ENCODE measurements at places on chromosomes 13 and 19.

- no peak for DNase-seq
Measured at GRCh38 chr13:109707044-109707741, 79.2 kb downstream of the IRS2 start.

GRCh38 chr19:31656507-31656906 lies 307.3 kb upstream of the TSHZ3 start:
- no peak for DNase-seq

DNA sequence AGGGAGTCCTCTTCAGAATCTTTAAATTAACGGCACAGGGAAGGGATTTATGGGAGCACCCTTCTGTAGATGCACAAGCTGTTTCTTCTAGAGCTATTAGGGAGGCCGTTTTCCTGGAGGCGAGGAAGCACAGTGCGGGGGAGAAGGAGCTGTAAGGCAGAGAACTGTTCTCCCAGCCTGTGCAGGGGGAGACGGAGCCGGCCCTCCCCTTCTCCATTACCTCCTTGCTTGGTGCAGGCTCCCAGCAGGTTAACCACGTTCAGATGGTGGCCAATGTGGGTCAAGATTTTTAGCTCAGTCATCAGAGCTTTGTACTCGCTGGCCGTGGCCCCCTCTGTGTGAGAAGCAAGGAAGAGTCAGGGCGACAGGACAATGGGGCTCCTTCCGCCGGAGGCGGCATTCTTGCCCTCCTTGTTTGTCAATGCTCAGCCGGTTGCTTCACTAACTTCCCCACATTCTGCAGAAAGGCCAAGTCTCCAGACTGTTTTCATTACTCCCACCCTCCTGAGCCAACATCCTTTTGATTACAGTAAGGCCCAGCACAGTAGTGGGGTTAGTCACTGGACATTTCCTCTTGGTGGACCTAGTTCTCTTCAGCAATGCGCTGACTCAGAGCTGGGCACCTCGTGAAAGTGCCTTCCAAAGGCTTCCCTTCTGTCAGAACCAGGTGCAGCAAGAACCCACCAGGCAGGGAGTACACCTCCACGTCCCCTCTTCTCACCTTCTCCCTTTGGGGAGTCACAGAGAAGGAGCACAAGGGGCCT lies 165.4 kb downstream of the FLT1 start:
- peak; percentile 95 for DNase-seq

DNA sequence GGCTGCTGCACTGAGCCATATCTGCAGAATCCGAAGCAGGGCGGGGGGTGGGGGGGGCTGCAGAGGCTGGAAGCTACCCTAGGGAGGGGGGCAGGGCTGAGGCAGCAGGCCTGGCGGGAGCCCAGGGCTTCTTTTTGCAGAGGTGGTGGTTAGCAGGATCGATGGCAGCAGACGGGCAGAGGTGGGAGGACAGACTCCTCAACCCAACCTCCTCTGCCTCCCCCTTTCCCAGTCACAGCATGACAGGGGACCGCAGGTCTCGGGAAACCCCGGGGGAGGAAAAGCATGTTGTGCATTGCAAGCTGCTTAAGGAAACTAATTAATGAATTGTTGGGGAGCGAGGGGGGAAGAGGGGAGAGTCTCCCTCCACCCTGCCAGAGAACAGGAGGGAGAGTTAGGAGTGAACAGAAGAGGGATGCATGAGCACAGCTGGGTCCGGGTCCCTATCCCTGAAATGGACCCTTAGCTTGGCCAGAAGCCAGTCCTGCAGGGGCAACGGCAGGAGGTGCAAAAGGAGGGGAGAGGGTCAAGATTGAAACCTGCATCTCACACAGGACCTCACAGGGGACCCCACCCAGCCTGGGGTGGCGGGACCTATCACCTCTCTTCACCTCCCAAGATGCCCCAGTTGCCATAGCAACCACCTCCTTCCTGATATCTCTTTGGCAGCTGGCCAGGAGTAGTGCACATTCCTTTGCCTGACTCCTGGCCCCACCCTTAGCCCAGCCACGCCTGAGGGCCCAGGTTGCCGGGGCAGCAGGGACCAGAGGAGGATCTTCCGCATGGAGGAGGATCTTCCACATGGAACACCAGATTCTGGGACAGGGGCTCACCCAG lies 1.8 kb downstream of the FXYD7 start:
- DNase-seq, result no peak

- DNase-seq, result peak; percentile 58
Measured at GRCh38 chr13:97905517-97905916, 48.0 kb upstream of the IPO5 start.

DNA sequence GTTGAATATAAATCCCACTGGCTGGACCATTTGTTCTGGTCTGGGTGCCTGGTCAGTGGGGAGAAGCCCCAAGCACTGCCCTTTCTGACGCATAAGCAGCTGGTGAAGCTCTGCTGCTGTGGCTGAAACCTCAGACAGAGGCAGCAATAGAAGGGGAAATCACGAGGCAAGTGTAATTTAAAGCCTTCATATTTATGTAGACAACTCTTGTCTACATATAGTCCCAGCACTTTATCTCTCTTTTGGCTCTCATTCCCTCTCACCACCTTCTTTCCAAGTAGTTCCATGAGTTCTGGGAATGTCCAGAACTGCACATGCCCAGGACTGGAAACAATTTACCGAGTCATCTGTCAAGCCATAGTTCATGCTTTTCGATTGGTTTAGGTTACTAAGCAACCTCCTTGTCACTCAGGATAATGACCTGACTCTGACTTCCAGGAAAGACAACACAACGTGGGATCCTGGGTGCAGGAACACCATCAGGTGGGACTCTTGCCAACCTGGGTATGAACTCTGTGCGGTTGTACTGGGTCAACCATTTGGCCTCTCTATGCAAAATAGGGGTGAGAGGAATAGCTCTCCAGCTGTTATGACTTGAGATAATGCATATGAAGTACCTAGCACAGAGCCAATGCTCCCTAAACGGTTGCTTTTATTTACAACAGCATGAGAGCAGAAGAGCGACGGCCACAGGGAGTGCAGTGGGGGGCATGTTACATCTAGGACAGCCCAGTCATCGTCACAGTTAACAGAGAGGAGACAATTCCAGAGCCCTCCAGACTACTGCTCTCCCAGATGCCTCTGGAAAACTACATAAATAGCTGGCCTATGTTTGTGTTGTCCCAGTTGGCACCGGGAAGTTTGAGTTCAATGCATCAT lies 321.9 kb downstream of the FOXO1 start:
- no peak for DNase-seq

GRCh38 chr19:33689868-33690267 lies 68.1 kb downstream of the CHST8 start:
- no peak for DNase-seq

GRCh38 chr19:3607303-3608078 lies 816 bp upstream of the TBXA2R start:
- DNase-seq, result no peak

- no peak for DNase-seq
Measured at GRCh38 chr19:18423258-18424020, 4.2 kb downstream of the SSBP4 start.

- no peak for DNase-seq
Measured at GRCh38 chr13:86052141-86052540, 252.9 kb upstream of the SLITRK6 start.

DNA sequence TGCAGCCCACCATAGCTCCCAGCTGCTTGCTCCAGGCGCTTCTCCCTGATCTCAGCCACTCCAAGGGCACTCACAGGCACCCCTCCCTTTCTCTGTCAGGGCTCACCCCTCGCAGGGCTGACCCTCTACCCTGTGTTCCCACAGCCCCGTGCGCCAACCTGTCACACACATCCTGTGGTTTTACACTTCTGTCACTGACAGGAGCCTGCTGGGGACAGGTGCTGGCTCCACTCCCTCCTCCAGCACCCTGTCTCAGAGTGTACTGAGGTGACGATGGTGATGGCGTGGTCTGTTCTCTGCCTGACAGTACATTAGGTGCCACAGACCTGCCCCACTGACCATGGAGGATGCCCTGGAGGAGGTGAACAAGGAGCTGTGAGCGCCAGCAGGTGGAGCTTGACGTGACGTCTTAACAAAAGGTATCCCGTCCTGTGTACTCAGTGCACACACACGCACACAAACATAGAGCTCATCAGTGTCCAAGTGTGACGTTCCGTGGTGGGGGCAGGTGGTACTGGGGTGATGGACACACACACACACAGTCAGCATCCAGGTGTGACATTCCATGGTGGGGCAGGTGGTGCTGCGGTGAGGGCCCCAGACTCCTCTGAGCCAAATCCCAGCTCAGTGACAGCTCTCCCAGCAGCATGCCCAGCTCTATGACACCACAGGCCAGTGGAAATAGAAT lies 20.9 kb downstream of the C19orf44 start:
- no peak for DNase-seq

GRCh38 chr13:49540552-49540951 lies 44.8 kb downstream of the PHF11 start:
- DNase-seq, result peak; percentile 41

DNA sequence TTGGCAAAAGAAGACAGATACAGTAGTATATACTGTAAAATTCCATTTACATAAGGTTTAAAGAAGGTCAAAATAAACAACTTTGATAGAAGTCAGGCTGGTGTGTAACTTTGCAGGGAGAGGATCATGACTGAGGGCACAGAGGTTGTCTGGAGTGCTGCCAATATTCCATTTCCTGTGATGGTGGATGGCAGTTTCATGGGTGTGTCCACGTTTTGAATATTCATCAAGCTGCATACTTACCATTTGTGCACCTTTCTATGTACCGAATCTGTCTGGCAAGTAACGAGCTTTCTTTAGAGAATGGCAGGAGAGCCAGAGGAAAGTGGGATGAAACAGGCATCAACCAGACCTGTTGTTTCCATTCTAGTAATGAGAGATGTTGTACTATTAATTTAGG lies 420.5 kb upstream of the HTR2A start:
- DNase-seq, result no peak

GRCh38 chr19:47021536-47022139 lies 2.0 kb downstream of the NPAS1 start:
- no peak for DNase-seq

DNA sequence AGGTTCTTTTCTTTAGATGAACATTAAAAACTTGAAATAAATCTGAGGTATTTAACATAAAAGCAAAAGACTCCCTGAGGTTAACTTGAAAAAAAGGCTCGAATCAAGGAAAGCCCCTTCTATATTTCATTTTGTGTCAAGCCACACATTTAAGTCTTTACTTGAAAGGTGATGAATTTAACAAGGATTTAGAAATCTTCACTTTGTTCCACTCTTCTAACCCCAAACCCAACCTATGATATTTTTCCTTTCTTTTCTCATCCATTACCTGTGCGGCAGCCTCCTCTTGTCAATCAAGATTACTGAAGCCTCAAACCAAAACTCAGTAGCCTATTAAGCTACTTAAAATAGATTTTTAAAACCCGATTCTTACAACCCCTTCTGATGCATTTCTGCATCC lies 33.8 kb downstream of the MIPEP start:
- no peak for DNase-seq

DNA sequence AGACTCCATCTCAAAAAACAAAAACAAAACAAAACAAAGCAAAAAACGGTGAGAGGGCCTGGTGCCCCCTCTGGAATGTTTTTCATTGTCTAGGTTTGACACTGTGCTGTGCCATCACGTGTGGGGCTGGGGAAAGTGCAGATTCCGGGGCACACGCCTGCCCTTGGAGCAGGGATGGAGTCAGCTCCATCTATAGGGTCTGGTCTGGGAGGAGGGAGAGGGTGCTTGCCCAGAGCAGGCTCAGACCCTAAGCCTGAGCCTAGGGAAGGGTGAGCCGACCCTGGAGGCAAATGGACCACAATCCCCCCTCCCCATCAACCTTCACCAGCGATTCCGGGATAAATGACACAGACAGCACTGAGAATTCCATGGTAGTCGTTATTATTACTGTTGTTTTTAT lies 10.9 kb upstream of the ZBTB32 start:
- DNase-seq, result no peak

DNA sequence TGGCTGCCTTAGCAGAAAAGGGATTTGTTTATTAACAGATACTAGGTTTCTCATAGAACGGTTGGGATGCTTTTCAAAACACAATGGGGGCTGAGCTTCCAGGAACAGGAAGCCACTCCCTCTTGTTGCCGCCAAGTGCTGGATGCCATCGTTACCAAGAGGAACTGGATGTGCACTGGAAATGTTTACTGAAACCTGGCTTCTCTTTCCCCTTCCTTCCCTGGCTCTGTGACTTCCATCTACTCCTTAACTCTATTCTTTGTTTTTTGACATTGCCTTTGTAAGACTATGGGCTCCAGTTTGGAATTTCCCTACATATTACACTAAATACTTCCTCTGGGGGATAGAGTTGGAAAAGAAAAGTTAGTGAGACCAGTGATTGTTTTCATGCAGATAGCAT lies 11.7 kb upstream of the KL start:
- peak; percentile 37 for DNase-seq

DNA sequence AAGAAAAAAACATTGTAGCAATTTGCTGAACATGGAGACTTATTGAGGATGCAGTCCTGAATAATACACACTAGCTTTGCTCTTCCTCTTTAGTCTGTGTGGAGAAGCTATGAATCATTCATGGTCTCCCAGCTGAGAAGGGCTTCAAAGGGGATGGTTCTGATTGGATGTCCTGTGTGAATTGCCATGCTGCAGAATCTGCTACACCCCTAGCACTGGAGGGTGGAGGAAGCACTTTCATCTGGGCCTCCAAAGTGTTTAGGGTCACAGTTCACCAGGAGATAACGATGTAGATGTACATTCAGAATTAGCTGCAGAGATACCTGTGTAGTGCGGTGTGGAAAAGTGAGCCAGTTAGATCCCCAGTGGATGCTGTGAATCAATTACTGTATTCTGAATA lies 321.1 kb upstream of the EDNRB start:
- DNase-seq, result no peak

DNA sequence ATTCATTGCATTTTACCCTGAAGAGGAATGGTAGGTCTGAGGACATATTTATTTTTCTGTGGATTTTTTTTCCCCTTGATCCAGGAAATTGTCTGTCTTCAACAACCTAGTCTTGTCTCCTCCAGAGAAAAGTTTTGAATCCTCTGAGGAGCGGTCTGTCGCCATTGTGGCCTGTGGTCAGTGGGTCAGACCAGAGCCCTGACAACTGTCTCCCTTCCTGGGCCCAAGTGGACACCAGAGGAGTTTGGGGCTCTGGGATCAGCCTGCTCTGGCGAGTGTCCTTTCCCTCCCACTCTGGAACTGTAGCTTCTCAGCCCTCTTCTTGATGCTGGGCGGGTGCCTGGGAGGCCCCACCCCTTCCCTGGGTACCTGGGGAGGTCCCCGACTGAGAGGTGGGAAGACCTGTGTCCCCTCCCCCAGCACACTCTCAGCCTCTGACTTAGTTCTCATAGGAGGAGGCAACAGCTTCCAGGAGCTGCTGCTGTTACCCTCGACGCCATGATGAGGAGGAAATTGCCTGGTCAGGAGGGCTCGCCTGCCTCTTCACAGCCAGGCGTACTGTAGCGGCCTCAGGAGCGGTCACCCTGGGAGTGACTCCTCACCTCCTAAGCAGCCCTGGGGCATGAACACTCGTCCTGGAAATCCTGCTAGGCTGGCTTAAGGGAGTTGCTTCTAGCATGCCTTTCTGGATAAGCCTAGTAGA lies 110.3 kb downstream of the GGACT start:
- DNase-seq, result no peak

- peak; percentile 88 for DNase-seq
Measured at GRCh38 chr13:37429976-37430375, 168.6 kb downstream of the POSTN start.

- peak; percentile 39 for DNase-seq
Measured at GRCh38 chr13:112616586-112617362, 28.8 kb upstream of the TUBGCP3 start.

GRCh38 chr19:41697198-41697855 lies 9.3 kb upstream of the CEACAM7 start:
- DNase-seq, result no peak
